Pancreas (tissue), 10 donors: ENCODE measurements at places on chromosomes 7 and 10. TPM values are rescaled to one million over a fixed set of nuclear protein-coding genes. Genes with fewer than 3 reads are reported as not detected.

The GRM8 gene
- polyA plus RNA-seq, result 0.89 TPM

The COL17A1 gene
- polyA plus RNA-seq, result 0.42 TPM

The CD36 gene
- 25.0 TPM for polyA plus RNA-seq

The PVRIG gene
- polyA plus RNA-seq, result 0.09 TPM

The OTUD1 gene
- polyA plus RNA-seq, result 2.6 TPM

The VGF gene
- polyA plus RNA-seq, result 82.7 TPM

The SLC35B4 gene
- polyA plus RNA-seq, result 3.8 TPM

The TBC1D12 gene
- 5.4 TPM for polyA plus RNA-seq

The HGF gene
- polyA plus RNA-seq, result 0.68 TPM

The PNLIPRP1 gene
- polyA plus RNA-seq, result 6,957 TPM

The UCN3 gene
- polyA plus RNA-seq, result 17.2 TPM

The PSMC2 gene
- 58.8 TPM for polyA plus RNA-seq
